Stimulated activated CD4-positive, alpha-beta T cell treated with anti-CD3 and anti-CD28 coated beads, Interleukin-15, amount 100 ng/mL, for 1 hour (primary cell): ENCODE measurements at places on chromosomes 2 and 18.

DNA sequence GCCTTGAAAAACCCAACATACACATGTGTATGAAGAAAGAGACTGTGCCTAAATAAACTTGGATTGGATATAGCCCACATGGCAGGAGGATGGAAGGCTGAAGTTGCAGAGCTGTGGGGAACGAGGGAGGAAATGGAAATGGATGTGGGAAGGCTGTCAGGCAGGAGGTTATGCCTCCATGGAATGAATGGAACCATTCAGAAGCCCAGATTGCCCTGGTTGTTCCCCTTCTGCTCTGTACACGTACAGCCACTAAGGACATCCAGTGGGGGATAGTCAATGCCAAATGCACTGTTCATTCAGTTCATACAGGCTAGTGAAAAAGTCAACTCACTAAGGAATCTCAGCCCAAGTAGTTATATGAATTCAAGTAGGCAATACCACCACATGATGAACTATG, 463.7 kb downstream of the TNS1 start:
- DNase-seq, result no peak

DNA sequence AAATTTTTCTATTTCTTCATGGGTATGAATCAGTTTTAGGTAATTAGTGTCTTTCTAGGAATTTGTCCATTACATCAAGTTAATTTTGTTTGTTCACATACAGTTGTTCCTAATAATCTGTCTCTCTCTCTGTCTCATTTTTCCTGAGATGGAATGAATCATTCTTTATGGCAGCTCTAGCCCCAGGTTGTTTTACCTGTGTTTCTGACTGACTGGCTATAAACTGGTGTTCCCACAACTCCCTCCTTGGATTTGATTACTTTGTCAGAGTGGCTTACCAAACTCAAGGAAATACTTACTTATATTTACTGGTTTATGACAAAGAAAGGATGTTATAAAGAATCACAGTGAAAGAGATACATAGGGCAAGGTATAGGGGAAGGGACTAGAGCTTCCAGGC, 15.1 kb downstream of the ADNP2 start:
- DNase-seq, result no peak

GRCh38 chr2:172753610-172754009, 18.0 kb downstream of the RAPGEF4 start:
- DNase-seq, result no peak

DNA sequence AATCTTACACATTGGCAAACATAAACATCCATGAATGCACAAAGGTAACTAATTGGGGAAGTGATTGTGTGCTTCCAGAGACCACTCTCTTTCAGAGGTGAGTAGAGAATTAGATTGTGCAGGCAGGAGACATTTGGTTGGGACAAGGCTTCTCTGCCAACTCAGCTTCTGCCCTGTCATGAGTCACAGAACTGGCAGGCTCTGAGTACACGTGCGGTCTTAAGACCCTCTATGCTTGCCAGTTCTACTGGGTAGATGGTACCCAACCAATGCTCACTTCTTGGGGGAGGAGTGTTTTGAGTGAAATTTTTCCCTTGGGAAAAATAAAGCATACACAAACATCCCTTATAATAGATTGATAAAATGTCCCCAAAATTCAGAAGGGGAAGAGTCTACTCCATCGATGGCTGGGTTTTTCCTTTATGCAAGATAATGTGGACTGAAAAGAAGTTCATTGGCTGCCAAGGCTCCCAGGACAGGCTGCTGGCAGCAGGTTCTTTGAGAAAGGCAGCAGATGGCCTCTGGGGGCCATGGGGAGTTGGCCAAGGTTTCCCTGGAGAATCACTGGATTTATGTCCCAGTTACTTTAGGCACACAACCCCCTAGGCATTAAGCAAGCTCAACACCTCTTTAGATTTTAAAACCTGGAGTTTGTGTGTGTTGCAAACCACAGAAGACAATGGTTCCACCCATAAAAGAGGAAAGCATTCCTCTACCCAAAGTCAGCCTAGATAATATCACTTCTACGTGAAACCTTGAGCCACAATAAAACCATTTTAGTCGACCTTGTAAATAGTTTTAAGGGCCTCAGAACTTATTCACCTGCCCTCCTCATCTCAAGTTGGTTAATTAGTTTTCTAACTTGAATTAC, 417.0 kb downstream of the TXNL1 start:
- no peak for DNase-seq

GRCh38 chr18:52499644-52500043, 159.6 kb downstream of the DCC start:
- no peak for DNase-seq

DNA sequence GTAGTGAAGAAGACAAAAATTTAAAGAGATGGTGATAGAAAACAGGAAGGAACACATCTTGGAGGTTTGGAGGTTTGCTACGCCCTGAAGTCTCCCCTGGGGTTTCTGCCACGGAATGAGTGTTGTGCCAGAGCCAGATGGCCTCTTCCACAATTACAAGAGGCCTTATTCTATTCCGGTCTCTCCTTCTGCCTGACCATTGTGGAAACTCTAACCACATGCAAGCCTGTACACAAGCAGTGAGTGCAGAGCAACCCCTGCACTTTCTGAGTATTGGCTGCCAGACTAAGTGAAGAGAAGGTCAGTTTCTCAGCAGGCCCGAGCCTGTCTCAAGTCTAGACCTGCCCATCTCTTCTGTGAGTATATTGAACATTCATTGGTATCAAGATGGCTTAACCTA, 22.7 kb upstream of the MYO1B start:
- DNase-seq, result no peak

DNA sequence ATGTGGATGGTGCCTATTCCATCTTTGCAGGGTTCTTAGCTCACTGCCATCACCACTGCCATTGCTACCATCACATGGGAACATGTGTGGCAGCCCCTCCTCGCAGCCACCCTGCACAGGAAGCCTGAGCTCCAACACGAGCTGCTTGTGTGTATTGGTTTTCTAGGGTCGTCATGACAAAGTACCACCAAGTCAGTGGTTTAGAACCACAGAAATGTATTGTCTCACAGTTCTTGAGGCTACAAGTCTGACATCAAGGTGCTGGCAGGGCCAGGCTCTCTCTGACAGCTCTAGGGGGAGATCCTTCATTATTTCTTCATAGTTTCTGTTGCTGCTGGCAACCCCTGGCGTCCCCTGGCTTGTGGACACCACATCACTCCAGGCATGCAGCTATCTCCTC, 10.3 kb upstream of the IL1R2 start:
- DNase-seq, result no peak
